ENCODE measurements at places on chromosomes 3 and 15. TPM values are rescaled to one million over a fixed set of nuclear protein-coding genes. Genes with fewer than 3 reads are reported as not detected.

DNA sequence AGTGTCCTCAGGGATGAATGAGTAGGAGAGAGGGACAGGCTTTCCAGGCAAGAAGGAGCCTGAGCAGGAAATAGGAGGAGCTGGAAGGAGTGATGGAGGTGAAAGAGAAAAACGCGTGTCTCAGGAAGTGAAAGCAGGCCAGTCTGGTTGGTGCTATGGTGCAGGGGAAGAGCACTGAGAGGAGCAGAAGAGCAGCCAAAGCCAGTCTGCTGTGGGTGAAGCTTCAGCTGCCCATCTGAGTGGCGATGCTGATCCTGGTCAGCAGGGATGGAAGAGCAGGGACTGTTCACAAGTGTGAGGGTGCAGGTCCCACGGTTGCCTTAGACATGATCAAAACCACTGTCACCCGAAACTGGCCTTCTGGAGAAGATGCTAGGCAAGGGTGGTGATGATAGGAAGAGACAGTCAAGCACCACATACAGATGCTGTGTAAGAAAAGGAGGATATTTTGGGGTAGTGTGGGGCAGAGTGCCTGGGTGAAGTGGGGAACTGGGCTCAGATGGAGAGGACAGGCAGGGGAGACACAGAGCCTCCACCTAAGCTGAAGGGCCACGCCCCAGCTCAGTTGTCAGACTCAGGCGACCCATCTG is 5.5 kb upstream of the KY start:
- peaks cover 7% of the 10 kb centered on the region for H3K27me3 ChIP-seq
- no peak overlapping the region for H3K27ac ChIP-seq
- no peak overlapping the region for H3K4me3 ChIP-seq
- no peak for DNase-seq
- no peaks in the 10 kb centered on the region for H3K4me1 ChIP-seq
- no peaks in the 10 kb centered on the region for H3K36me3 ChIP-seq

- no peaks in the 10 kb centered on the region for H3K36me3 ChIP-seq
- H3K27me3 ChIP-seq: peaks cover 23% of the 10 kb centered on the region
- no peak for DNase-seq
- no peak overlapping the region for H3K4me3 ChIP-seq
- no peak overlapping the region for H3K27ac ChIP-seq
Measured at GRCh38 chr3:150341891-150342290, 66.2 kb upstream of the TSC22D2 start.

DNA sequence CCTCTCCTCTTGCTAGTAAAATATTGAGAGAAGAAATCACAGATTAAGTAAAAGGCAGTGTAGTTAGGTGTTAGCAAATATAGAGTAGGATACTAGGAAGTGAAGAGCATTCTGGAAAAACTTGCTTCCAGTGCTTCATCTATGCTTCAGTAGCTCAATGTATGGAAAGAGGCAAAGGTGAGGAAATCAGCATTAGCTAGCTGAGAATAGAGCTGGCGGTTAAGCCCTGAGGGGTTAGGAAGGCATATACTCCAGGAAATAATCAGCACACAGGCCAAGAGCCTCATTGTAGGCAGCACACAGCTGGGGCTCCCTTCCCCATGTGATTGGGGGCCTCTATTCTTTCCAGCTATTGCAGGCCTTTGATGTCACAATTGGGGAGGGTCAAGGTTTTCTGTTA is 13.8 kb downstream of the RCCD1 start:
- no peaks in the 10 kb centered on the region for H3K4me1 ChIP-seq
- no peak overlapping the region for H3K27ac ChIP-seq
- H3K4me3 ChIP-seq: no peak overlapping the region

DNA sequence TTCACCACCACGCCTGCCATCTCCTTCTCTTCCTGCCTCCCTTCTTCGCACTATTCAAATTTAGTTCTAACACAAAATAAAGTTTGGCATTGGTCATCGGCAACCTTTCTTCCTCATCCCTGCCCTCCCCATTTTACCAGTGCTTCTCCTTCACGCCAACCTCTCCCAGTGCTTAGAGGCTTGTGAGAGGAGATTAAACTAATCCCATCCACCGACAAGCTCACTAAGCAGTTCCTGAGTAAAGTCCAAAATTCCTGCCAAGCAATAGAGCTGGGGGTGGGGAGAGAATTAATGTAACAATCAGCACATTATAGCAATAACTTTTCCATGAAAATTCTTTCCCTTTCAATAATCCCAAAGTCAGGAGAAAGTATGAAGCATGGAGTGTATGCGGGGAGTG is 157.4 kb upstream of the GMNC start:
- H3K36me3 ChIP-seq: no peaks in the 10 kb centered on the region
- peaks cover 4% of the 10 kb centered on the region for H3K27me3 ChIP-seq
- no peak overlapping the region for H3K27ac ChIP-seq
- no peaks in the 10 kb centered on the region for H3K4me1 ChIP-seq
- no peak for DNase-seq

- H3K27ac ChIP-seq: peak overlapping the region; percentile 55
- peak; percentile 25 for DNase-seq
- H3K4me3 ChIP-seq: no peak overlapping the region
- no peaks in the 10 kb centered on the region for H3K27me3 ChIP-seq
Measured at GRCh38 chr3:123576122-123576521, 8.7 kb downstream of the HACD2 start.

DNA sequence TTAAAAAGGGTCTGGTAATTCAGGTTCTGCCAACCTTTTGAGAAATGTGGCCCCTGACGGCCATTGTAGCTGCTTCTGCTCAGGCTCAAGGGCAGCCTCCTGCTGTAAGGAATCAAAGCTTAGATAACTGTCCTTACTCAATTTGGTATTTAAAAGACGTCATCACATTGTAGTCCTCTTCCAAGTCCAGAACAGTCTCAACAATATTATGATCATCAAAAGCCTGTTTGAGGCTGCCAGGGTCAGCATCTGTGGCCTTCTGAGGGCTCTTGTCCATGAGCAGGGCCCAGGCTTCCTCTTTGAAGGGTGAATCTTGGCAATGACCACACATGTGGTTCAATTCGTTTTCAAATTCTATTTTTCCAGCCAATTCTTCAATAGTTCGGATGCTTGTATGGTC is 6.0 kb downstream of the C3orf62 start:
- no peak overlapping the region for H3K4me3 ChIP-seq
- DNase-seq: no peak
- H3K4me1 ChIP-seq: peaks cover 10% of the 10 kb centered on the region

GRCh38 chr15:93644595-93644994 is 555.6 kb upstream of the RGMA start:
- H3K4me1 ChIP-seq: no peaks in the 10 kb centered on the region
- no peaks in the 10 kb centered on the region for H3K27me3 ChIP-seq
- DNase-seq: no peak
- no peak overlapping the region for H3K27ac ChIP-seq

The PARP14 gene
- 56.5 TPM for total RNA-seq

The LRRIQ4 gene
- total RNA-seq: 0.49 TPM

The PLCH1 gene
- total RNA-seq: 1.2 TPM

The TGM5 gene
- 0.38 TPM for total RNA-seq

The NPTN gene
- total RNA-seq: 41.0 TPM

The CNTN4 gene
- not detected for total RNA-seq

Data from activated naive CD8-positive, alpha-beta T cell treated with anti-CD3 and anti-CD28 coated beads for 36 hours (primary cell).